CD4-positive, alpha-beta T cell treated with Interleukin-10 for 1 hour (primary cell): ENCODE measurements at places on chromosomes 2 and 18.

DNA sequence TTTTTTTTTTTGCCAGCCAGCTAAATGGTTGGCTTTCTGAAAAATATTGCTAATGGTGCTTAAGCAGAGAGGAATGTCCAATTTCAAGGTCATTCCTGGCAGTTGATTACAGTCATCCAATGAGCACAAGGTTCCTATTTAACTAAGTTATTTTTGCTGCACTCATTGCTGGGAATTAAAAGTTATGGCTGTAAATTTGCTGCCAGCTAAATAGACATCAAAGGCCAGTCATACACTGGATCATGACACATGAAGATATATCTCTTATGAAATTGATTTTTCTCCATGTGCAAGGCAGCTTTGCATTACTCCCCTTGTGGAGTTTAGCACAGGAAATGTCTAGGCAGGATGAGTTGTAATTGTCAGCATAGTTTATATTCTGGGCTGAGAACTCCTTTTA lies 1898.4 kb upstream of the CELF4 start:
- DNase-seq: no peak

DNA sequence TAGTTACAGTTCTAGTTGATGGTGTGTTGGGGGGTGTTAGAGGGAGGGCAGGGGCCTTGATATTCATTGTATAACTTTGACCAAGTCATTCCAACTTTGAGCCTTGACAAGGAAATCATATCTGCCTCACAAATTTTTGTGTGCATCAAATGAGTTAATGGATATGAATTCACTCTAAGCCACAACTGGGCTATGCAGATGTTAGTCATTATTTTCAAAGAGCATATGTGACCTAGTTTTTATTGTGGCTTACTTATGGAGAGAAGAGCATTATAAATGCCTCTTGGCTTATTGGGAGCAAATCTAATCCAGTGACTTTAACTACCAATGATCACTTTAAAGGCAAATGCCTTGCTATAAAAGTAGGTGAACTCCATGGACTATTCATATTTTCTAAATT lies 250.2 kb downstream of the LPIN1 start:
- DNase-seq: no peak

DNA sequence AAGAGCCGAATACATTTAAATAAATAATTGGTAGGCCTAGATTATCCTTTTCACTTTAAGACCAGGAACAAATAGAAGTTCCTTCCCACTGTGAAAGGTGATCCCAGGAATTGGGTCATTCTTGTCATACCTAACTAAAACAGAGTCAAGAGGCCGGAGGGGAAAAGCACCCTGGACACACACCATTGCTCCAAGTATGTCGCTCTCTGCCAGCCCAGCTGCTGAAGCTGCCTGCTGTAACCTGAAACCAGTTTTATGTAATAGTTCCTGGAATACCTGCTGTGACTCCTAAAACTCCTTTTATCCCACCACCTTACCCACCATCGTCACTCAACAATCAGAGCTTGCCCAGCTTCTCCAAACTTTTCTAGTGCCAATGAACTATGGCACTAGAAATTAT lies 217.1 kb downstream of the PTPRM start:
- DNase-seq: no peak

GRCh38 chr18:13316063-13316462 lies 97.5 kb downstream of the LDLRAD4 start:
- DNase-seq: no peak

- peak; percentile 57 for DNase-seq
These were observed 1.0 kb downstream of the ZCCHC2 start for GRCh38 chr18:62523631-62524439.

DNA sequence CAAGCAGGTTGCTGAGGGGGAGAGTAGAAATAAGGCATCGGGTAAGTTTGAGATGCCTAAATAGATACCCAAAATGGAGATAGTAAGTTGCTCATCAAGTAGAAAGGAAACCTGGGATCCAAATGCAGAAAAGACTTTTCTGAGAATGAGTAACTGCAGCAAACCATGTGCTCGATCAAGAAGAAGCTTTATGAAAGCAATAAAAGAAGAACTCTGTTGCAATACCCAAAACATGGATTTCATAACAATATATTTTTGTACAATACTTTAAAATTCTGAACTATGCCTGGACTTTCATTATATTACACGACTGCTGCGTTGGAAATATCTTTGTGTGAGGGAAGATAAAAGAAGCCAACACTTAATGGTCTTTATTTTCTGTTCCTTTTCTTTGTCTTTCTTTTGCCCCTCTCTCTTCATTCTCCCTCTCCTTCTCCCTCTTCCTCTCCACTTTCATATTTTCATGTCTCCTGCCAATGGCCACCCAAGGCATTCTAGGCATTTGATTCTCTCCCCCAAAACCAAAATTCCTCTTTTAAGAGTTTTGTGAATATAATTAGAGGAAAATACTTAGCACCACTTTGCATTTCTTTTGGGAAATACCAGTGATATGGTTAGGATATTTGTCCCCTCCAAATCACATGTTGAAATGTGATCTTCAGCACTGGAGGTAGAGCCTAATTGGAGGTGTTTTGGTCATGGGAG lies 257.6 kb downstream of the MREG start:
- no peak for DNase-seq

DNA sequence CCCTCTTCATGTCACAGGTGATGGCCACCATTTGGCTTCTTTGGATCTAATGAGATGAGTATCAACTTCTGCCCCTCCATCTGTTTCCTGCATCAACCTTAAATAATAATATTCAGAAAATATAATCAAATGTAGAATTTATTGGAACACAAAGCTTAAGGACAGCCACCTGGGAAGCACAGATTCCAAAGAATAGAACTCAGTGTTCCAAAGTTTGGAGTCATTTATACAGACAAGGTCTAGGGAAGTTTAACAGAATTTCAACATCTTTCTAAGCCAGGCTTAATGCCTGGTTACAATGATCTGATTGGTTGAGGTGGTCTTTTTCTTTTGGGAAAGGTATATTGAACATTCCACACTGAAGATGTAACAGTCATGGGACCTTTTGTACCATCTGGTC lies 218.0 kb upstream of the PIEZO2 start:
- DNase-seq: no peak

GRCh38 chr18:22594155-22594690 lies 176.5 kb upstream of the CTAGE1 start:
- DNase-seq: no peak

GRCh38 chr2:44233450-44234128 lies 41.7 kb upstream of the SLC3A1 start:
- DNase-seq: no peak

GRCh38 chr2:212536817-212537725 lies 1.5 kb downstream of the ERBB4 start:
- no peak for DNase-seq

- no peak for DNase-seq
These were observed 12.2 kb downstream of the SPATA3 start for GRCh38 chr2:231008131-231008530.

- peak; percentile 16 for DNase-seq
These were observed at the start of gene ASAP2 for GRCh38 chr2:9205963-9206948. TSS of gene ASAP2 (plus strand) at chr2:9206812. CDS start at chr2:9207105, 293 bp downstream.

DNA sequence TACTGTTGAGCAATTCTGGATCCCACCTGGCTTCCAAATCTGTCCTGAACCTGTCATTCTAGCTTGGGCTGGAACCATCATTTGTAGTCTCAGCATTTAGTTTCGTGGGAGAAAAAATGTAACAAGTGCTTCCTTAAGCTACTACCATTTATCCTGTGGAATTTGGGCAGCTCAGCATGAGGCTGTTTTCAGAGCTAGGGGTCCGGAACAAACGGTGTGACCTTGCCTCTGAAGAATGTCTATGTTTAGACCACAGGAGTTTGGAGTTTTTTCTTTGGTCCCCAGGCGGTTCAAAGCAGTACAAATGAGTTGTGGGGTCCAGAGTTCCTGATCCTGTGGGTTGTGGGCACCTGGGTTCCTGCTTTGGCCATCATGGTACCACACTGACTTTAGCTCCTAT lies 59.1 kb upstream of the TMEM178A start:
- DNase-seq: no peak

GRCh38 chr2:4140281-4140970 lies 437.1 kb downstream of the DCDC2C start:
- DNase-seq: no peak

DNA sequence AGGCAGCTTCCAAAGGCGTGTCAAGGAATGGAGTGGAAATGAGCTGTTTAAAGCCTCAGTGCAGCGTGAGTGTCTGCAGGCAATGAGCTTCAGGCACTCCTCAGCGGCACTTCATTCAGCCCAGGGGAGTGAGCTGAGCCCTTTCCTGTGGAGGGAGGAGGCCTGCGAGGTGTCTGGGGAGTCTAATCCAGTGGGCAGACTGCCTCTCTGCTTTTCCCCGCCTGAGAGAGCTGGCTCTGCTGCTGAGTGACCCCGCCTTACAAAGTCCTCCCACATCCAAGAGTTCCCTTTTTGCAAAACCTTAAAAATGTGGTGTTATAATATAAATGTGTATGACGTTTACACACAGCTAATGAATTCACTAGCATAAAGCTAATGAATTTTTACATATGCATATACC lies 7.0 kb upstream of the LDLRAD4 start:
- no peak for DNase-seq

DNA sequence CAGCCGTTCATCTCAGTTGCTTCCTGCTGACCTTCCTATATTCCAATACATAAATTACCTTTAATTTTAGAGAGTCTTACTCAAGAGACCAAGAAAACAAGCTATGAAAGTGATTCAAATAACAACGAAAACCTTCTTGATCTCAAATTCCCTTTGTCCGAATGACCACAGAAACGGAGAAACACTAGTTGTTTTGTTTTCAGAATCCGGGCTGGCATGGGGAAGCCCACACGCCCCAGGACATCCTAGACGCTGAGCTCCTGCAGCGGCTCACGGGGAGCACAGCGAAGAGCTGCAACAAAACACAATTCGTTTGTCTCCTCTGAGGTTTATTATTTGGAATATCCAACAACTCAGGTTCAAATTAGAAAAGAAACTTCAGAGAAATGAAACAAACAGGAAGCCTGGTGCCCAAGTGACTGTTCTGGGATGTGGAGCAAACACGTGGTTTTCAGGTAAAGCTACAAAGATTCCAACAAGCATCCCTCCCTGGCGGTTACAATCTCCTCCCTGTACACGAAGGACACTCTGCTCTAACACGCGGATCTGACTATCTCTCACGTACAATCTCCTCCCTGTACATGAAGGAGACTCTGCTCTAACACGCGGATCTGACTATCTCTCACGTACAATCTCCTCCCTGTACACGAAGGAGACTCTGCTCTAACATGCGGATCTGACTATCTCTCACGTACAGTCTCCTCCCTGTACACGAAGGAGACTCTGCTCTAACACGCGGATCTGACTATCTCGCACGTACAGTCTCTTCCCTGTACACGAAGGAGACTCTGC lies 237.5 kb downstream of the TWIST2 start:
- DNase-seq: no peak

GRCh38 chr2:142857256-142858164 lies 20.0 kb upstream of the KYNU start:
- DNase-seq: no peak

DNA sequence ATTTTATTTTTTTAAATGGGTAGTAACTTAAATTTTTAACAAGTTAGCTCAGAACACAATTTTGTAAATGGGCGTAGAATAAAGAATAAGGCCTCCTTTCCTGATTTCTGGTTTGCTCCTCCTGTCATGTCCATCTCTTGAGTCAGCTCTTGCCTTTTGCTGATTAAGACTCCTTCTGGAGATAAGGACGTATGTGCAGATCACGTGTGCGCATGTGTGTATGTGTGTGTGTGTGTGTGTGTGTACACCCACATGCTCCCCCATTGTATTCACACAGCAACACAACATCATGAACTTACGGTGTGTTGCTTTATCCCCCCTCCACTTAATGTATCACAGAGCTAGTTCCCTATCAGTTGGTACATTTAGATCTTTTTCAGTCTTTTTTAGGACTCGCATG lies 182.9 kb downstream of the PRKCE start:
- no peak for DNase-seq

DNA sequence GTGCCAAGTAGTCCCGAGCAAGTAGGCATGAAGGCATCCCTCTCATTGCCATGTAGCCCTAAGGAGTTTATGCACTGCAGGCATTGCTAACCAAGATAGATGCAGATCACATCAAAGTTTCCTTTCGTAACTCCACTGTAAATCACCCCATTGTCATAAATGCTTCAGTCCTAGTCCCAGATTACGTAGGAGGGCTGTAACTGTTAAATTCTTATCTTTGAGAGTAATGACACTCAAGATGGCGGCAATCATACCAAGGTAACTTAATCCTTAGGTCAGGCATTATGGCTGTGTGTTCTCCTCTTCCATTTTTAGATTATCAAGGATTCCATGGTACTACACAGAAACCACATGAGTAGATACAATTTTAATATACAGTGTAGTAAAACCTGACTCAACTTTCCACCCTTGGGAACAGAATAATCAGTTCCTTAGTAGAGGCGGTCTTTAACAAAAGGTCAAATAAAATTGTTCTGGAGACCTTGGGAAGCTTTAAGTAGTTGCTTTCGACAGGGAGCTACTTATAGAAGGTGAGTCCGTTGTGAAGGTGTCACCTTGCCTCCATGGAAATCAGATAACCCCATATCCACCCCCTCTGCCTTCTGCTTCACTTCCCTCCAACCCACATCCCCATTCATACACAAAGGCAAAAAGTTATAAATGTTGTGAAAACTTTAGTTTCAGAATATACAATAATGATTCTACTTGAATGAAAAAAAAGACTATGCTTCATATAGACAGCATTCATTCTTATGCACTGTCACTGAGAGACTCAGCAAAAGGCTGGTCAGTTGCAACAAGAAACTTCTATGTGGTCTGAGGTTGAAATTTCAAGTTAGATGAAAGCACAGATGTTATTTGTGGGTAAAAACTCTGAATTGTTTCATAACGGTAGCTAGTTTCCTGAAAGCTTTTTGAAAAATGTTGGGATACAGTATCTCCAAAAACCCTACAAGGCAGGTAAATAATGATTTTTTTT lies 64.8 kb upstream of the GALNT5 start:
- no peak for DNase-seq

DNA sequence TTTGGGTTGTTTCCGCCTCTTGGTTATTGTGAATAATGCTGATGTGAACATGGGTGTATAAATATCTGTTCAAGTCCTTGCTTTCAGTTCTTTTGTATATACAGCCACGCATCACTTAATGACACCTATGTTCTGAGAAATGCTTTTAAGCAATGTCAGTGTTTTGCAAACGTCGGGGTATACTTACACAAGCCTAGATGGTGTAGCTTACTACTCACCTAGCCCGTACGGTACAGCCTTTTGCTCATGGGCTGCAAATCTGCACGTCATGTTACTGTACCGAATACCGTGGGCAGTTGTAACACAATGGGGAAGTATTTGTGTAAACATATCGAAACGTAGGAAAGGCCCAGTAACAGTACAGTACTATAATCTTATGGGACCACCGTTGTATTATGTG lies 12.4 kb downstream of the RALB start:
- no peak for DNase-seq

GRCh38 chr2:74481961-74482800 lies 617 bp downstream of the CCDC142 start:
- peak; percentile 67 for DNase-seq

- no peak for DNase-seq
These were observed 83.9 kb upstream of the EML6 start for GRCh38 chr2:54639609-54640008.
